ENCODE measurements at places on chromosomes 11 and 22.
A peak's percentile ranks its signal among the peaks of the same experiment; 100 is the strongest.

- no peak for DNase-seq
Measured at GRCh38 chr11:8055091-8055835, 25.7 kb upstream of the TUB start.

DNA sequence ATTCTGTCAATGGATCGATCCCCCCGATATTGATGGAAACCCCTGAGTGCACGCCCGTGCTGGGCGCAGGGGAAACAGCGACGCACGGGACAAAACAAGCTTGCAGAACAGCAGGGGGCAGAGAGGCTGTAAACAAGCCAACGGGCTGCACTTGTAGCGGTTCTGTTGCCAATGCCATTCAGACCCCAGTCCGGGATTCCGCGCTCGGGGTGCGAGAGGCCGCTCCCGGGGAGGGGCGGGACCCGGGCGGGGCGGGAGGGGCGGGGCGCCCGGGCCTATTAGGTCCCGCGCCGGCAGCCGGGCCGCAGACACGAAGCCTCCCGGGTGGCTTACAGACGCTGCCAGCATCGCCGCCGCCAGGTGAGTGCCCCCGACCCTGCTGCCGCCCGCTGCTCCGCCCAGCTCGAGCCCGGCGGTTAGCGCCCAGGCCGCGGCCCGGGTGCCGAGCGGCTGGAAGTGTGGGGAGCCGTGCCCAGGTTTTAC is at the start of gene BIK:
BIK (plus strand) TSS at position 307 of the 483 bp plus-strand sequence. CDS start 13,273 bp downstream, outside the sequence.
- DNase-seq = peak; percentile 46

- no peak for DNase-seq
Measured at GRCh38 chr11:33045551-33046255, 6.3 kb downstream of the TCP11L1 start.

- DNase-seq = no peak
Measured at GRCh38 chr11:105206633-105207032, 67.1 kb upstream of the CARD18 start.

DNA sequence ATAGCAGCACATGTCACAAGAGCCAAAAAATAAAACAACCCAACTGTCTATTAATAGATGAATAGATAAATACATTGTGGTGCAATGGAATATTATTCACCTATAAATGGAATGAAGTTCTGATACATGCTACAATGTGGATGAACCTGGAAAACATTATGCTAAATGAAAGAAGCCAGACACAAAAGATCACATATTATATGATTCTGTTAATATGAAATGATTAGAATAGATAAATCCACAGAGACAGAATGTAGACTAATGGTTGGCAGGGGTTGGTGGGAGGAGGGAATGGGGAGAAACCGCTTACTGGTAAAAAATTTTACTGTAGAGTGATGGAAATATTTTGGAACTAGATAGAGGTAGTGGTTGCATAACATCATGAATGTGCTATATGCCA is 32.9 kb upstream of the RRM1 start:
- DNase-seq = no peak

DNA sequence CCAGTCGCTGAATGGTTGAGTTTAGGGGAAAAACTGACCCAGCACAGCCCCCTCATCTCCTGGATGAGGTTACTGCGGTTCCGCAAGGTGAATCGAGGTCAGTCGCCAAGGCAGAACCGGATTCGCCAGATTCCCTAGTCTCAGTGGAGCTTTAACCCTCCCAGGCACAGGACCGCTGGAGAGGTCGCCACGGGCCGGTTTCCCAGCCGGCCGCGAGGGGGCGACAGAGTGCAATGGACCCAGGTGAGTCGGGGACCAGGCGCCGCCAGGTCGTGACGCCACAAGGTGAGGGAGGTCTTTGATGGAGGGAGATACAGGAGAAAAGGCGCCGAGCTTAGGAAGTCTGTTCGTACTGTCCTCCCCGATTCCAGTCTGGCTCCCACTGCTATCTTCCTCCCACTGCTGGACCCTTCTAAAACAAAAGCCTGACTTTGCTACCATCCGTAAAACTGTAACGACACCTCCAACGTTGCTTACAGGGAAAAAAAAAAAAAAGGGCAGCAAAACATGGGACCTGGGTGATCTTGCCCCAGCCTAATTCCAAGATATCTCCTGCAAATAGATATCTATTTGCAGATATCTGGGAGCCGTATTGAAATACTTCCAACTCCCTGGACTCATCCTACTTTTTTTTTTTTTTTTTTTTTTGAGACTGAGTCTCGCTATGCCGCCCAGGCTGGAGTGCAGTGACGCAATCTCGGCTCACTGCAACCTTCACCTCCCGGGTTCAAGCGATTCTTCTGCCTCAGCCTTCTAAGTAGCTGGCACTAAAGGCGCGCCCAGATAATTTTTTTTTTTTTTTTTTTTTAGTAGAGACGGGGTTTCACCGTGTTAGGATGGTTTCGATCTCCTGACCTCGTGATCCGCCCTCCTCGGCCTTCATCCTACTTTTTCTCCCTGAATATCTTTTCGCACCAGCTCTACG is 1.4 kb upstream of the GGA1 start:
- DNase-seq = peak; percentile 89

DNA sequence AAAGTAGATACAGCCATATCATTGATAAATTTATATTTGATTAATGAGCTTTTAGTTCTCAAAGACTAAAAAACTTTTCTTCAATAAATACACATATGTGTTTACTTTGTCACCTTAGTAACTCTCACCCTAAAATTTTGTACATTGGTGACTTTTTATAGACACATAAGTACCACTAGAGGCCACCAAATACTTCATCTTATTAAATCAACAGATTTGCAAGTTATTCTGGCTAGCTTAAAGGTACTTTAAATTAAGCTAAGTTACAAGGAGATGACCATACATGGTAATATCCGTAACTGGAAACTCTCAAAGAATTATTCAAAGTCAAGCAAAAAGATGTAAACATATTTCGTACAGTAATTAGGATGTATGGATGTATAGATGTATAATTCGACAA is 112.2 kb downstream of the SBF2 start:
- DNase-seq = no peak

DNA sequence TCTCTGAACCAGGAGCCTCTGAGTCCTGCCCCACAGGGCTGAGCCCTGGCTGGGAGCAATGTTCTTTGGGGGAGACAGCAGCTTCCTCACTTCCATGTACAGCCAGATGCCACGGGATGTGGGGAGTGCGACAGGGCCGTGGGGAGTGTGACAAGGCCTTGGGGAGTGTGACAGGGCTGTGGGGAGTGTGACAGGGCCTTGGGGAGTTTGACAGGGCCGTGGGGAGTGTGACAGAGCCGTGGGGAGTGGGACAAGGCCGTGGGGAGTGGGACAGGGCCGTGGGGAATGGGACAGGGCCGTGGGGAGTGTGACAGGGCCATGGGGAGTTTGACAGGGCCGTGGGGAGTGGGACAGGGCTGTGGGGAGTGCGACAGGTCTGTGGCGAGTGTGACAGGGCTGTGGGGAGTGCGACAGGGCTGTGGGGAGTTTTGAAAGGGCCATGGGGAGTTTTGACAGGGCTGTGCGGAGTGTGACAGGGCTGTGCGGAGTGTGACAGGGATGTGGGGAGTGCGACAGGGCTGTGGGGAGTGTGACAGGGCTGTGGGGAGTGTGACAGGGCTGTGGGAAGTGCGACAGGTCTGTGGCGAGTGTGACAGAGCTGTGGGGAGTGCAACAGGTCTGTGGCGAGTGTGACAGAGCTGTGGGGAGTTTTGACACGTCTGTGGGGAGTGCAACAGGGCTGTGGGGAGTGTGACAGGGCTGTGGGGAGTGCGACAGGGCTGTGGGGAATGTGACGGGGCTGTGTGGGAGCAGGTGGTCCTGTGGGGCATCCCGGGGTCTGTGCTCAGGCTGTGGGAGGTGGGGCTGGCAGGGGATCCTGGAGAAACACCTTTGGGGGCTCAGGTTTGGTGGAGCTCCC is 6.6 kb upstream of the KRTAP5-6 start:
- DNase-seq = no peak

- DNase-seq = no peak
Measured at GRCh38 chr11:66488957-66489356, 8.7 kb downstream of the DPP3 start.

- DNase-seq = no peak
Measured at GRCh38 chr11:111059726-111060125, 185.8 kb upstream of the POU2AF2 start.

GRCh38 chr11:113632981-113633380 is 73.1 kb downstream of the TMPRSS5 start:
- DNase-seq = no peak

DNA sequence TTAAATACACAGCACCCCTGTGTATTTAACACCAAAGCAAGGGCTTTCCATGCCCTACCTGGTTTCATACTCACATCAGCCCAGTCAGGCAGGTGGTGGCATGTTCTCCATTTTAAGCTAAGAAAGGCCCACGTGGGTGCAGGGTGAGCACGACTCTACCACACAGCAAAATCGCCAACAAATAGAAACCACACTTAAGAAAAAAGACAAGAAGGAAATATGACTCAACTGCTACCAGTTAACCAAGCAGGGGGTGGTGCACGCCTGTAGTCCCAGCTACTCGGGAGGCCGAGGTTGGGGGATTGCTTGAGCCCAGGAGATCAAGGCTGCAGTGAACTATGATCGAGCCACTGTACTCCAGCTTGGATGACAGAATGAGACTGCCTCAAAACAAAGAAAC is 35.2 kb upstream of the TFIP11 start:
- DNase-seq = no peak

DNA sequence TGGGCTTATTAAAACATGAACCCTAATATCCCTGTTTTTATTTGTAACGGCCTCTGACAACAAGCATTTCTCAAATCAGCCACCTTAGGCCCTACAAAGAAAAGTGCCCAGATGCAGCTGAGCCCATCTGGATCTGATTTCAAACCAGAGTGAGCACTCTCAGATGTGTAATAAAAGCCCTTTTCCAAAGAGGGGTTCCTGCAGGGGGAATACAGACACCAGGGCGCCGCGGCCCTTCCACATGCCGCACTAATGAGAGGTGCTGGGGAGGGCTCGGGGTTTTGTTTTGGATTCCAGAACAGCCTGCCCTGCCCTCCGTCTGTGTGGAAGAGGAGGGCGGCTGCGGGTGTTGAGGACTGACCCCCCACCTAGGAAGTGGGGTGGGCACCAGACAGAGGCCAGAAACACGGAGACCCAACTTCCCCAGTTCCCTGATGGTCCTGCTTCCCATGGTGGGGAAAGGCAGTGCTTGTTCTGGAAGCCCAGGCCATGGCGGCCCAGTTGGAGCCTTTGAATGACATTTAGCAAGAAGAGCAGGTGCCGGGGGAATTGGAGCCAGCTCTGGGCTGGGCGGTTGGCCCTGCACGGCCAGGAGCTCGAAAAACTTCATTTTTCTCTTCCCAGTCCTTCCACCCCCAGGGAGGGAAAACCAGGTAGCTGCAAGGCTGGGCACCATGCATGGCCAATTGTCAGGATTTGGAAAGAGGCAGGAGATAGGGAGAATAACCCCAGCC is 63.7 kb downstream of the MACROD1 start:
- DNase-seq = no peak

- peak; percentile 52 for DNase-seq
Measured at GRCh38 chr11:128936606-128937251, 5.9 kb downstream of the TP53AIP1 start.

Data from NCI-H1105 treated with DMSO at 0.1 percent for 48 hours (cell line).